ENCODE measurements at places on chromosomes 2 and 18.

- DNase-seq = no peak
These were observed 184.5 kb downstream of the MGAT5 start for GRCh38 chr2:134438371-134438770.

DNA sequence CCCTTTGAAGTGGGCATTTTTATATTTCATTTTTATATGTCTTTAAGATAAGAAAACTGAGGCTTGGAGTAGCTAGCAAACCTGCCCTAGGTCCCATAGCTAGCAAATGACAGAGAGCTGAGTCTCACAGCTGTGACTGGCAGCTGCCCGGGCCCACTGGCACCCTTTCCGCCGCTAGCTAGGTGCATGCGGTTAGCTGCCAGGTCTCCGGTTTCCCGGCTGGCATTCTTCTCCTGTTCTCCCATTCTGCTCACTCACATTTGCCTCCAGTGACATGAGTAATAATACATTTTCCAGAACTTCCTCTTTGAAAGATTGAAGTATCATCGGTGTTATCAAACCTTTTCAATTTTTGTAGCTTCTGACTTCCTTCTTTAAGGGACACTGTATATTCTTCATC lies 38.7 kb downstream of the MTCL1 start:
- no peak for DNase-seq

GRCh38 chr18:68402784-68403183 lies 312.1 kb downstream of the TMX3 start:
- DNase-seq = no peak

DNA sequence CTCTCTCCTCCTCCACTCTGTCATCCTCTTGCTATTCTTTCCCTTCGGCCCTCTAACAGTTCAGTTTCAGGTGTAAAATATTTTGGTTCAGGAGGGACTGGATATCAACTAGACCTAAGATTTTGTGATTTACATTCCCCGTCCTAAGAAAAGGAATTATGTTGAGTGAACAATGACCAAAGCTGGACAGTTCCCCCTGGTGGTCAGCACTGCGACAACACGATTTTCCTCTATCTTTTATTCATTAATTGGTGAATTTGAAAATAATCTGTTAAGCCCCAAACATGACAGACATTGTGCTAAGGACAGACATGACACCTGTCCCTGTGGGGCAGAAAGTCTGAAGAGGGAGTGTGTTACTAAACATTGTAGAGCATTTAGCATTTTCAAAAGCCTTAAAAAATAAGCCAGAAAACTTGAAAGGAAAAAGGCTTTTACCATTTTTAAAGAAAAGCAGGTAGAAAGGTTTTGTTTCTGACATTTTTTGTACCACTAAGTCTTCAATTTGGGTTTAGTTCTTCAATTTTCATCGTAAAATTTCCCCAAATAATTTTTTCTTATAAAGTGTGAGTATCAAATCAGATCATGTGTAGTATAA lies 28.4 kb upstream of the GTF2A1L start:
- DNase-seq = no peak

GRCh38 chr2:240519396-240520129 lies 38.2 kb downstream of the ANKMY1 start:
- DNase-seq = no peak

GRCh38 chr18:30595942-30596341 lies 446.6 kb downstream of the DSC3 start:
- DNase-seq = no peak

DNA sequence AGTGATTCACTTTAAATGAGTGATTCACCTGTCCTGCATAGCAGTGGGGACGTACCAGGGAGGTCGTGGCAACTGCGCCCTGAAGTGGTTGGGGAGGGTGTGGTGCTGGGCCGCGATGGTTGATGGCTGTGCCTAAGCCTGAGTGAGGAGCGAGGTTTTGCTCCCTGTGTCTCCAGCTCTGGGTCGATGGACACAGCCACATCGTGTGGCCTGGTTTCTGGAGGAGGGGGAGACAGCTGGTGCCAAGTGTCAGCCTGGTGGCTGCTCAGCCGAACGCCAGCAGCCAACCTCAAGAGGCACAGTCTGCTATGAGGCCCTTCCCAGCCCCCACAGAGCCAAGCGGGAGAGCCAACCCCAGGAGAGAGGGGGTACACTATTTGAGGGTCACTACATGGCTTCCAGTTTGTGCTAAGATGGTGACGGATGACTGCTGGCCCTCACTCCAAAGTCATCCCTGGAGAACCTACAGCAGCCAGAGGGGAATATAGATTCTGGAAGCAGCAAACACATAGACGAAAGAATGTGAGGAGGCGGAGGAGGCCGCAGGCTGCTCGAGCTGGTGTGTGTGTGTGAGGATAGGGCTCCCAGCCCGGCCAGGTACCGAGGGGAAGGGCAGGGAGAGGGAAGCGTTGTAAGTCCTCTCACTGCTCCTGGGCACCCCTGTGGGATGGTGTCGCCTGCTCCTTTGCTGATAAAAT lies 58.6 kb upstream of the OTOF start:
- no peak for DNase-seq

Data from activated T-helper 1 cell treated with anti-CD3 and anti-CD28 coated beads, Interleukin-2, amount 50 U/mL, for 16 hours (primary cell).